Activated CD4-positive, alpha-beta memory T cell treated with anti-CD3 and anti-CD28 coated beads for 36 hours (primary cell): ENCODE measurements at places on chromosomes 7 and 10. TPM values are rescaled to one million over a fixed set of nuclear protein-coding genes. Genes with fewer than 3 reads are reported as not detected.

- no peak for DNase-seq
These were observed 41.6 kb downstream of the CDC123 start for GRCh38 chr10:12237265-12238220.

GRCh38 chr10:129404091-129404490, 63.0 kb upstream of the MGMT start:
- no peak for DNase-seq

The LBX1 gene
- not detected for total RNA-seq

GRCh38 chr10:107477266-107477665, 312.8 kb upstream of the SORCS1 start:
- no peak for DNase-seq

- no peak for DNase-seq
These were observed 138.0 kb downstream of the CDH23 start for GRCh38 chr10:71534568-71535194.

The SPACDR gene
- total RNA-seq: 3.9 TPM
